ENCODE measurements at places on chromosomes 2 and 18.

DNA sequence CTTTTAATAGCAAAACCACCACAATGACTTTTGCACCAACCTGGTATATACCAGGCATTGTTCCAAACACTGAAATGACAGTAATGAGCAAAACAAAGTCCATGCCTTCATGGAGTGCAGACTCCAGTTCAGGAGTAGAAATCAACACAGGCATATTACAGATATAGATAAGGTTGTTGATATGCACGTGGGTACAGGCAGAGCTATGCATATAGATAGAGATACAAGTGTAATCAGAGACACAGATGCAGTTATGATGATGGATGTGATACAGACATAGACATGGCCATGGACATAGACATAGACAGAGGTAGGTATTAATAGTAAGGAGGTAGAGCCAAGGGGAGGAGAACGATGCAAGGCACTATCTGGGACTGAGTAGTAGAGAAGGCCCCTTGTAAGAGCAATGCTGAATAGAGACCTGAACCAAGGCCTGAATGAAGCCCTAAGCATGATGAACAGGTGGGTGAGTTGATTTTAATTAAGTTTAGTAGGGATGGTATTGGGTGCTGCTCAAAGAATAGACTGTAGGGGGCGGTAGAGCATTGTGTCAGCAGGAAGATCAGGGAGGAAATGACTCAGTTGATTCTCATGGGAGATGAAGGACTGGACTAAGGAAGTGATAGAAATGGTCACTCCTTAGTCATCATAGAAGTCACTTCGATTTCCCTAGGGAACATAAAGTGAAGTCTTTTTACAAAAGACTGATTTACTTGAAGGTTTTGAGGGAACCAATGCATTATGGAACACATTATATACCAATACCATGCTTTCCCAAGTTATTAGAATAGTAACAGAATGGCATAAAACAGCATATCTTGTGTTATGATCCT, 39.4 kb downstream of the CMPK2 start:
- peak; percentile 73 for DNase-seq

- no peak for DNase-seq
These were observed 545.4 kb upstream of the ZEB2 start for GRCh38 chr2:145065342-145065741.

DNA sequence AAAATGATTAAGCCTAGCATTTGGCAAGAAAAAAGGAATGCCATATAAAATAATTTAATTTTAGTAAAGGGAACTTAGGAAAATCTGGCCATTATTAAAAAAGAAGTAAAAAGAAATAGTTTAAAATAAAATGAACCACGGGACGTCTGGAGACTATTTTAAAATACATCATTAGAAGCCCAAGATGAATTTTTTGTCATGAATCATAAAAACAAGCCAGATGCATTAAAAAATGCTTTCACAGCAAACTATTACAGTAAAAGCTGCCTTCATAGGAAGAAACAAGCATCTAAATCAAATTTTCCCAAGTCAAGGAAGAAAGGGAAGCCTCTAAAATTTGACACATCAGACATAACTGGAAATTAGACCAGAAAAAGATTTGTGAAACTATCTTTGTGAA, 33.0 kb downstream of the COL5A2 start:
- DNase-seq = no peak

- peak; percentile 63 for DNase-seq
These were observed 14.2 kb upstream of the CXCR4 start for GRCh38 chr2:136131961-136132824.

DNA sequence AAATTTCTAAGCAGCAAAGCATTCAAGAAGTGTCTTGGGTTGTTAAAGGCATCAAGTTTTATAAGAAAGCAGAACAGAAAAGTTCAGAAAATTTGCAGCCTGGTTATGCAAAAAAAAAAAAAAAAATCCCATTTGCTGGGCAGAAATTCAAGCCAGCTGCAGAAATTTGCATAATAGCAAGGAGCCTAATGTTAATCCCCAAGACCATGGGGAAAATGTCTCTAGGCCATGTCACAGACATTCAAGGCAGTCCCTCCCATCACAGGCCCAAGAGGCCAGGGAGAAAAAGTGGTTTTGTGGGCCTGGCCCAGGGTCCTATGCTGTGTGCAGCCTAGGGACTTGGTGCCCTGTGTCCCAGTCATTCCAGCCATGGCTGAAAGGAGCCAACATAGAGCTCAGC, 269.0 kb upstream of the SLC39A10 start:
- DNase-seq = no peak

DNA sequence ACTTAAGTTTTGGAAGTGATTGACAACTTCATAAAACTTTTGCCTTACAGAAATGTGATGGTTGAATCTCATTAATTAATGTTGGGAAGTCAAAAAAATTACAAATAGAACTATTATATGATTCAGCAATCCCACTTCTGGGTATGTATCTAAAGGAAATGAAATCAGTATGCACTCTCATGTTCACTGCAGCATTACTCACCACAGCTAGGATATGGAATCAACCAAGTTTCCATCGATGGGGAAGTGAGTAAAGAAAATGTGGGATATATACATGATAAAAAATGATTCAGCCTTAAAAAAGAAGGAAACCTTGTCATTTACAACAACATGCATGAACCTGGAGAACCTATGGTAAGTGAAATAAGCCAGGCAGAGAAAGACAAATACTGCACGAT, 112.4 kb upstream of the WDR75 start:
- no peak for DNase-seq

DNA sequence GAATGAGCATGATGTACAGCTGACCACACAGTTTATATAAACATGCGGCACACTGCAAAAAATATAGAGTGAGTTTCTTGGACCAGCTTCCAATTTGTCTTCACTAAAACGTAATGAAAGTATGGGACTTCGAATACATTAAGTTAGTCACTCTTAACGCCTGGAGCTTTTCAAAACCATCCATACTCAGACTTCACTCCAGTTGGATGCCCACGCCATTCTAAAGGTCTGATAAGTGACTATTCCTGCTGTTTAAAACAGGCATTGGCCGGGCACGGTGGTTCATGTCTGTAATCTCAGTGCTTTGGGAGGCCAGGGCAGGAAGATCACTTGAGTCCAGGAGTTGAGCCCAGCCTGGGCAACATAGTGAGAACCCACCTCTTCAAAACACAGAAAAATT, 84.6 kb downstream of the MYL12B start:
- DNase-seq = no peak

GRCh38 chr18:4843771-4844170, 353.3 kb downstream of the AKAIN1 start:
- no peak for DNase-seq

- no peak for DNase-seq
These were observed 5.5 kb downstream of the COL6A3 start for GRCh38 chr2:237408335-237409000.

DNA sequence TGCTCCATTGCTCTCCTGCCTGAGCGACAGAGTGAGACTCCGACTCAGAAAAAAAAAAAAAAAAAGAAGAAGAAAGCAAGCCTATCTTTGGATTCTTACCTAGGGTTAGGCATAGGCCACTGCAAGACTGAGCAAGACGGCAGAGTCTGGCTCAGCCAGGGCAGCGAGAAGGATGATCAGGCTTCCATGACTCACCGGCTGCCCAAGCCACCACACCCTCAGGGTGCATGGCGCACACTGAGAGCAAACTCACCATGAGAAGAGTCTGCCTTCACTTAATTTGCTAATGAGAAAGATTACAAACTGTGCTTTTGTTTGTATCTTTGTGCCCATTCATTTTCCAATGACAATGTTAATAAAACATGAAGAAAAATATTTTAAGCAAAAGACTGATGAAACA, 8.2 kb downstream of the FAM110C start:
- DNase-seq = no peak

DNA sequence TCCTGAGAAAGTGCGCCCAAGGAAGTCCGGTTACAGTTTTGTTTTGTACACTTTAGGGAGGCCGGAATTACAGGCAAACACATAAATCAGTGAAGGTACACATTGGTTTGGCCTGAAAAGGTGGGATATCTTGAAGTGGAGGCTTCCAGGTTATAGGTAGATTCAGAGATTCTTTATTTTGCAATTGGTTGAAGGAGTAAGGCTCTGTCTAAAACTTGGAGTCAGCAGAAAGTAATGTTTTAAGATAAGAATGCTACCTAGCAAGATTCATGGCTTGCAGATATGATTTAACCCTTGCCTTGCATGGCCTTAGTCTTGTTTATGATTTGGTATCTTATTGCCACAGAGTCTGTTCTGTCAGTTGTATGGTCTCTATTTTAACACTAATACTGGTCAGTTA, 165.9 kb upstream of the NDUFV2 start:
- no peak for DNase-seq

GRCh38 chr2:174765576-174765975, 1.3 kb upstream of the CHRNA1 start:
- DNase-seq = no peak

- no peak for DNase-seq
These were observed 1311.7 kb upstream of the CDH2 start for GRCh38 chr18:29488617-29489016.

DNA sequence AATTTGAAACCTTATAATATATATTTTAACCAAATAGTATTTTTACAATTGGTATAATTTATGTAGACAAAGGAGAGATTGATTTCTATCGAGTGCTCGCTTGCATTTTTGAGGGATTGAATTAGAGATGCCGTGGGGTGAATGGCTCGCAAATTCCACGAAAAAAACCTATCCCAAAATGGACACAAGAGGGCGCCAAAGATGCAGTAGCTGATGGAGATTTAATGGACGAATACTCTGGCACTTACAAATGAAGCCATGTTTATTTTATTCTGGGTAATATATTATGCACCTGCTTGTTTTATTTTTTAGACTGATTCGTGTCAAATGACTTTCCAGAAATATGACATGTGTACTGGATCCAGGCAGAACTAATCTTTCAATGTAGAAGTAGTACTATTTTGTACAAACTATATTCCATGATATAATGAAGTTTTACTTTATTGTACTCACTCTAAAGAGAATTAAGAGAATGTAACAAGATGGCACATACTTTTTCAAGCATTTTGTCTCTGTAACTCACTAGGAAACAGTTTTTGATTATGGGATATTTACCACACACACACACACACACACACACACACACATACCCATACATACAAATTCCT, 505.4 kb downstream of the PLCL1 start:
- DNase-seq = peak; percentile 55

GRCh38 chr2:101463421-101463820, 11.5 kb downstream of the RFX8 start:
- DNase-seq = no peak

- DNase-seq = no peak
These were observed 84.8 kb downstream of the CTIF start for GRCh38 chr18:48623468-48624235.

- no peak for DNase-seq
These were observed 136.2 kb downstream of the SLC8A1 start for GRCh38 chr2:40315683-40316082.

- no peak for DNase-seq
These were observed 22.5 kb upstream of the TRAPPC8 start for GRCh38 chr18:31965316-31965970.

DNA sequence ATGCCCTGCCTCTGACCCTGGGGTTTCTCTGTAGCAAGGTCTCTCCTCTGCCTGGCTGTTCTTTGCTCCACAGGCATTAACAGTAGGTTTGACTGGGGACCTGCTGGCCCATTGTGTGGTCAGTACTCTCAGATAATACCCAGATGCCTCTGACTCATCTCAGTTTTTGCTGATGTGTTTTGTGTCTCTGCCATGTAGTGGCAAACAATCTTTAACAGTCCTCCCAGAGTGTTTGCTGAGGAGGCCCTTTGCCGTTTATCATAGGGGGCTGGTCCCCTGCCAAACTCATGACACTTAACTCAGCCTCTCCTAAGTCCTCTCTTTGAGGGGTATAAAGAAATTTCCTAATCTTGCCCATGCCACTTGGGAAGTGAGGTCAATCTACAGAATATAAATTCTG, 793.7 kb upstream of the FANCL start:
- no peak for DNase-seq

GRCh38 chr2:236834284-236834683, 251.4 kb upstream of the COPS8 start:
- no peak for DNase-seq

GRCh38 chr2:10720947-10721395, 459 bp upstream of the ATP6V1C2 start:
- no peak for DNase-seq

GRCh38 chr2:226515344-226516055, 284.1 kb downstream of the IRS1 start:
- no peak for DNase-seq

DNA sequence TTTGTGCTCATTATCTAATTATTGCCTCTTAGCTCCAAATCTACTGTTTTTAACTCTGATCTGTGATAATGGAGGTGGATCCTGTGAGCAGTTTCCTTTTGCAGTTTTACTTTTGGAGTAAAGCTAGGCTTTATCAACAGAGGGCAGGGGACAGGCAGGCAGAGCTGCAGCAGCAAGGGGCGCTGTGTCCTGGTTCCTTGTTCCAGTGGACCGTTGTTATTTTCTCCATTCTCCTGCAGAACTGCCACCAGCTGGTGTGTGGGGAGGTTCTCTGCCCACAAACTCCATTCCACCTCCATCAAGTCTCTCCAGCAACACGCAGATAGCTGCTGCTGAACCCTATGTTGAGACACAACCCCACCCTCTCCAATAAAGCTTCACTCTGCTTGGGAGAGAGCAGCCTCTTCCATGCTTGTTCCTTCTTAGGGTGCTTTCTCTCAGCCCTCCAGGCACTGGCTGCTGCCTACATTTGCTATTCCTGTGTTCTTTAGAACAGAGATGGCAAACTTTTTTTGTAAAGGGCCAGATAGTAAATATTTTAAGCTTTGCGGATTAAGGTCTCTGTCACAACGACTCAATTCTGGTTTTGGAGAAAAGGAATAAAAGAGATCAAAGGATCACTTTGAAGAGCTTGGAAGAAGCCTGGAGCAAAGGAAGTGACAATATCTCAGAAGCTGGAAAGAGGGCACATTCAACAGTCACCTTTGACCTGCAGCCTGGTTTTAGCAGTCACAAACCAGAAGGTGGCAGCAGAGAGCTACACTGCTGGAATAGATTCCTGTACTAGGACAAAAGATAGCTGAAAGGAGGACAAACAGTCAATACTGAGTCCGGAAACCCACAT, 208.8 kb downstream of the CCDC178 start:
- peak; percentile 49 for DNase-seq

All from stimulated activated CD4-positive, alpha-beta T cell treated with anti-CD3 and anti-CD28 coated beads, Interleukin-2, amount 100 ng/mL, for 24 hours (primary cell).